Thoracic aorta (tissue), 2 donors: ENCODE measurements at places on chromosomes 5 and 9. TPM values are rescaled to one million over a fixed set of nuclear protein-coding genes. Genes with fewer than 3 reads are reported as not detected.

SMIM33 gene
- total RNA-seq, result not detected

VCAN gene
- total RNA-seq, result 870 TPM

SPAG8 gene
- 5.7 TPM for total RNA-seq

DNA sequence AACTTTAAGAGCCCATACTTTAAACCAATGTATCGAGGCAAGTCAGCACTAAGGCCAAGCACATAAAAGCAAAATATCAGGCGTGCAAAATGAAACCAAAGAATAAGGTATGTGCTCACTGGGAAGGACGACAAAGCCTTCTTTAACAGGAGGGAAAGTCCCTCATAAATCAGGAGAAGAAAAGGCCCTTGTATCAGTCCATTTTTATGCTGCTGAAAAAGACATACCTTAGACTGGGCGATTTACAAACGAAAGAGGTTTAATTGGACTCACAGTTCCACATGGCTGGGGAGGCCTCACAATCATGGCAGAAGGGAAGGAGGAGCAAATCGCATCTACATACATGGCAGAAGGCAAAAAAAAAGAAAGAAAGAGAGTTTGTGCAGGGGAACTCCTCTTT is 68.9 kb downstream of the UBE2QL1 start:
- DNase-seq, result no peak

GRCh38 chr9:130235558-130236435 is 29.8 kb upstream of the HMCN2 start:
- DNase-seq, result no peak

GRCh38 chr5:127930311-127930710 is 153.3 kb upstream of the SLC12A2 start:
- DNase-seq, result no peak

- DNase-seq, result no peak
Measured at GRCh38 chr9:129245276-129245675, 67.2 kb upstream of the IER5L start.
